ENCODE measurements at places on chromosomes 5 and 9.

- DNase-seq, result no peak
Observed at GRCh38 chr5:171628633-171628974, 157.0 kb upstream of the SMIM23 start.

GRCh38 chr5:147740864-147741263 lies 41.7 kb downstream of the JAKMIP2 start:
- DNase-seq, result no peak

GRCh38 chr9:5468850-5469249 lies 18.5 kb downstream of the CD274 start:
- no peak for DNase-seq

- peak; percentile 63 for DNase-seq
Observed at GRCh38 chr9:76687861-76688391, 76.3 kb upstream of the PCA3 start.

GRCh38 chr5:76720988-76721569 lies 5.2 kb downstream of the F2R start:
- peak; percentile 85 for DNase-seq

- no peak for DNase-seq
Observed at GRCh38 chr9:105233873-105234272, 10.6 kb upstream of the SLC44A1 start.

DNA sequence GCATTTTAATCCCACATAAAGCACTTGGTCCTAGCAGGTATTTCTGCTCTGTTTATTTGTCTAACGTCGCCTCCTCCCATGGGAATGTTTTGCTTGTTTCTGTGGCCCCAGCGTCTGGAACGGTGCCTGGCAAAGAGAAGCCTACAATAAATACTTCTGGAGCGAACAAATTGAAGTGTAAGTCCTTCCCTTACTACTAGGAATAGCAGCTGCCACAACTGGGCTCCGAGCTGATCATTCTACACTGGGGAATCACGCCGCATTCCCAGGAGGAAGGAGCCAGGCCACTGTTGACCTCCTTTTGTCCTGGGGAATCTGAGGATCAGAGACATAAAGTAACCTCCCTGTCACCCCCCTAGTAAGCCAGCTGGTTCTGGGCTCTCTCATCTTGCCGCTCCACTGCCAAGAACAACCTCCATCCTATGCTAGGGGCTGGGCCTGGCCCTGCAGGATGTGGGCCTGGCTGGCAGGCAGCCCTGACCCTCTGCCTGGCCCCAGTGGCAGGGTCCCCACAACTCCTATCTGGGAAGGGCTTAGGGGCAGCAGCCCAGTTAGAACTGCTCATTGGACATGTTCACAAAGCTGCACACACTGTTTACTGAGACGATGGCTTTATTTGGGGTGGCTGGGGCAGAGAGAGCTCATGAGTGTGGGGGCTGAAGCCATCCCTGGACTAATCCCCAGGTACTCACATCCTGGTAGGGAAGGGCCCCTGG lies 82.8 kb downstream of the GTF3C4 start:
- no peak for DNase-seq

DNA sequence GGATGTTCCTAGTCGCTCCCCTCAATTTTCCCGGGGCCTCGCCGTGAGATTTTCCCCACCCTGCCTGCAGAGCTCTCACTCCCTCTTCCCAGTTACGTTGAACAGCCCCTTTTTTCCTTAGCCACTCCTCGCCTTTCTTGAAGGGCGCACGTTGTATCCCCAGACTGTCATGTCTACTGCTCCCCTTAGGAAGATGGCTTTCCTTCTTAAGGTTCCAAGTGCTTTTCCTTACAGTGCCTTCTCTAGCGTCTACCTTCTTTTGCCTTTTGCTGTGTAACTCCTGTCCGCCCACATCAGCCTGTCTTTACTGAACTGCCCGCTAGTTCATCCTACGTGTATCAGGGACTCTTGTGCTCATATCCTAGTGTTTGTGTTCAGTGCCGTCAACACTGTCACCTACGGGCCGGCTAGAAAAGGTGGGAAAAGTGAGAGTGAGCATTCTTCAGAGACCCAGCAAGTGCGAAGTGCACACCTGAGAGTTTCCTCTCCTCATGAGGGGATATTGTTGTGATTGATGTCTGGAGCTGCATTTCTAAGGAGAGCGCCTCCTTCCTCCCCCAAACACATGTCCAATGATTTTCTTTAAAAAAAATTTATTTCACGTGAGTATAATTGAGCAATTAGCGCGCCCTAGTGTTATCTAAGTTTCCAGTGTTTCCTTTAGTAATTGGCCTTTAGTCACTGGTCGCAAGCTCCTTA lies 764 bp downstream of the CAMLG start:
- DNase-seq, result peak; percentile 26

- DNase-seq, result no peak
Observed at GRCh38 chr9:17328331-17328730, 193.5 kb downstream of the CNTLN start.

DNA sequence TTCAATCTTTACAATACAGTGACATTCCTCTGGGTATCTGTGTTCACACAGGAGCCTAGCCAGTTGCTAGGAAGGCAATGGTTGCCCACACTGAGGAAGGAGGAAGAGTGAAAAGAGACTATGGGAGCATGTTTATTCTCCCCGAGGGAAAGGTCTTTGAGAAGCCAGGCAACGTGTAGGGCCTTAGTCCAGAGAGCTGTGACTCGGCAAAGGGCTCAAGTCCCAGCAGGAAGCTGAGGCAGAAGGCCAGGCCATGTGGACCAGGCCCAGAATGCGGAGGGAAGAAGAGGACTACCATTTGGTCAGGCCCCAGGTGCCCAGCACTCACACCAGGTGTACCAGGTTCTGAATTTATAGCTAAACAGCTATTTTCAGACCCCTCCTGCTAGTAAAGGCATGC lies 136.6 kb upstream of the DMAC1 start:
- peak; percentile 9 for DNase-seq

DNA sequence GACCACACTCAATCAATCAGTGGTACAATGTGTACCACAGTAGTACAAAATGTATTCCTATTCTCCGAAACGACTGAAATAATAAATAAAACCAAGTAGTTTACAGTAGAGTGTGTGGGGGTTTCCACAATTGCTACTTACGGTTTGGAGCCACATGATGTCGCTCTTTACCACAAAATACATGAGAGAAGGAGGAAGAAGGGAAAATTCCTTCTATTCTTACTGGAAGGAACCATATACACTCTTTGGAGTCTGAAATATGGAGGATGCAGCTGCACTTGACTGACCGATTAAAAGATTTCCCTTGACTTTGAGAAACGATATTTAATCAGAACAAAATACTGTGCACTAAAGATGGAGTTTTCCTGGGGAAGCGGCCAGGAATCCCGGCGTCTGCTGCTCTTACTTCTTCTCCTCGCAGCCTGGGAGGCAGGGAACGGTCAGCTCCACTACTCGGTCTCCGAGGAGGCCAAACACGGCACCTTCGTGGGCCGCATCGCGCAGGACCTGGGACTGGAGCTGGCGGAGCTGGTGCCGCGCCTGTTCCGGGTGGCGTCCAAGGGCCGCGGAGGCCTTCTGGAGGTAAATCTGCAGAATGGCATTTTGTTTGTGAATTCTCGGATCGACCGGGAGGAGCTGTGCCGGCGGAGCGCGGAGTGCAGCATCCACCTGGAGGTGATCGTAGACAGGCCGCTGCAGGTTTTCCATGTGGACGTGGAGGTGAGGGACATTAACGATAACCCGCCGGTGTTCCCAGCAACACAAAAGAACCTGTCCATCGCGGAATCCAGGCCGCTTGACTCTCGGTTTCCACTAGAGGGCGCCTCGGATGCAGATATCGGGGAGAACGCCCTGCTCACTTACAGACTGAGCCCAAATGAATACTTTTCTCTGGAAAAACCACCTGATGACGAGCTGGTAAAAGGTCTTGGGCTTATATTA lies at the start of gene PCDHA4:
TSS of gene PCDHA4 (plus strand) at position 235 of the 942 bp plus-strand sequence.
- DNase-seq, result peak; percentile 17

- DNase-seq, result no peak
Observed at GRCh38 chr5:110809006-110809405, 70.2 kb downstream of the SLC25A46 start.

DNA sequence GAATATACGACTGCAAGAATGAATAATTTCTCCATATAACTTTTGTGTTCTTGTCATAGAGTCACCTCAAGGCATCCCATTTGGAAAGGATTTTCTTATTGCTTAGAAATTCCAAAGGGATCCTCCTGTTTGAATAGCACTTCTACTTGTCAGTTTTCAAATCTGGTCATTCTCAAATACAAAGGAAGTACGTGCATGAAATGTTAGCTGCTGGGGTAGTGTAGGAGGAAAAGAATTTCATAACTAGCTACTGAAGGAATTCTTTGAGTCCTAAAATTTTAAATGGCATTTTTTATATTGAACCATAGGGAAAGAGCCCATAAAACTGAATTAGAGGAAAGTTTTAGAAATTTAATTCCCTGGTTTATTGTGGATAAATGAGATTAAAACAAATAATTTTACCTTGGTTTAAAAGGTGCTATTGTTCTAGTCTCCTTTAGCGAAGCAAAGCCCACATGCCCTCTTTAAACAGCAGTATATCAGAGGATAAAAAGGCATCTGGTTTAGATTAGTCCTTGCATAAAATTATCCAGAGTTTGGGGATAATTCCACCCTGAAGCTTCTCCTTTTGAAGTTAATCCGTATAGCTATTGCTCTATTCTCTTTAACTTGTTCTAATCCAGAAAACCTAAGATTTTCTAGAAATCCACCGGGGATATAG lies 2.0 kb upstream of the MPDZ start:
- no peak for DNase-seq

- DNase-seq, result no peak
Observed at GRCh38 chr9:136264441-136265405, 19.1 kb upstream of the QSOX2 start.

GRCh38 chr5:130400091-130400490 lies 495.8 kb downstream of the CHSY3 start:
- no peak for DNase-seq

DNA sequence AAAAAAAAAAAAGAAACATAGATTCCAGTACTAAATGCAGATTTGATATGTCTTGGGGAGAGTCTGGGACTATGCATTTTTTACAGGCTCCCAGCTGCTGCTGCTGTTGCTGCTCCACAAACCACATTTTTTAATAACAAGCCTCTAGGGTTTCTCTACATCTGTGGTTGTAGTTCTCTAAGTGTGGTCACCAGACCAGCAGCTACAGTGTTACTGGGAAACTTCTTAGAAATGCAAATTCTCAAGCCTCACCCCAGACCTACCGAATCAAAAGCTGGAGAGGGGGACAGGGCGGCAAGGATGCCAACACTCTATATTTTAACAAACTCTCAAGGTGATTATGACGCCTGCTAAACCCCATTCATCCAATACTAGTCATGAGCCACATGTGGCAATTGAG lies 293.4 kb upstream of the PTGER4 start:
- peak; percentile 45 for DNase-seq

GRCh38 chr5:80150731-80151130 lies 105.1 kb downstream of the SERINC5 start:
- DNase-seq, result no peak

DNA sequence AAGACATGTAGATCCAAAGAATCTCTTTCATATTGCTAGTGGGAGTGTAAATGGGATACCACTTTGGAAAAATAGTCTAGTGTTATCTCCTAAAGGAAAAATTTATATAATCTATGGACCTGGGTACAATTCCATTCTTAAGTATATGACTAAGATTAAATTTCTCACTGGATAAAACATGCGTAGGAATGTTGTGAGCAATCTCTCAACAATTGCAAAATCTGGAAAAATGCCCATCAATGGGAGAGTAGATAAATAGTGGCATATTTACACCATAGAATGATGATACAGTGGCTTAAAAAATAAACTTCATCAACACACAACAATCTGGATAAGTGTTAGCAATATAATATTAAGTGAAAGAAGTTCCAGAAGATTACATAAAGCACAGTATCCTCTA lies 469.5 kb downstream of the MAN2A1 start:
- no peak for DNase-seq

DNA sequence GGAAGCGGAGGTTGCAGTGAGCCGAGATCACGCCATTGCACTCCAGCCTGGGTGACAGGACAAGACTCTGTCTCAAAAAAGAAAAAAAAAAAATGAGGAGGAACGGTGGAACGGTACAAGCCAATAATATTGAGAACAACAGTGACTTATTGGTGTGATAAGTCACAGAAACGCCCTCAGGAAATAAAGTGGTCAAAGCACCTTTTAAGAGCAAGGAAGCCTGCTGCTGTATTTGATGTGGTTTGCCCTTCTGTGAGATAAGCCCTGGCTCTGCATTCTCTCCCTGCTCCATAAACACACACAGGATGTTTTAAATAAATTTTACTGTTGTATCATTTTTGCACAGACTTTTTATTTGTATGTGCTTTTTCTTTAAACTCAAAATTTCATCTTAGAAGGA lies 269.9 kb upstream of the MSX2 start:
- DNase-seq, result no peak

DNA sequence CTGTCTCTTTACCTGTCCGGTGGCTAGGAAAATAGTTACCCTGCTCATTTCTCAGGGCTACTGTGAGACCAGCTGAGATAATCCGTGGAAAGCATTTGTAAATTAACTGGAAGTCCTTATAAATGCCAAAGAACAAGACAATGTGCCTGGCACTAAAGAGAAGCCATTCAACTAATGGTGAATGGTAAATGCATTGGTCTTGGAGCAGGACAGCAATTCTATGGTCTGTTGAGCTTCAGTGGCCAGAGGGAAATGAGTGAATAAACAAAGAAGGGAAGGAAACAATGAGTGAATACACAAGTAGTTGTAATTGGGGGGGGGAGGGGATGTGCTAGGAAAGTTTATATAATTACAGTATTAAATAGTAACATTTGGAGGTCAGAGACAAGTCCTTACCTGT lies 353.6 kb downstream of the SEMA5A start:
- no peak for DNase-seq

DNA sequence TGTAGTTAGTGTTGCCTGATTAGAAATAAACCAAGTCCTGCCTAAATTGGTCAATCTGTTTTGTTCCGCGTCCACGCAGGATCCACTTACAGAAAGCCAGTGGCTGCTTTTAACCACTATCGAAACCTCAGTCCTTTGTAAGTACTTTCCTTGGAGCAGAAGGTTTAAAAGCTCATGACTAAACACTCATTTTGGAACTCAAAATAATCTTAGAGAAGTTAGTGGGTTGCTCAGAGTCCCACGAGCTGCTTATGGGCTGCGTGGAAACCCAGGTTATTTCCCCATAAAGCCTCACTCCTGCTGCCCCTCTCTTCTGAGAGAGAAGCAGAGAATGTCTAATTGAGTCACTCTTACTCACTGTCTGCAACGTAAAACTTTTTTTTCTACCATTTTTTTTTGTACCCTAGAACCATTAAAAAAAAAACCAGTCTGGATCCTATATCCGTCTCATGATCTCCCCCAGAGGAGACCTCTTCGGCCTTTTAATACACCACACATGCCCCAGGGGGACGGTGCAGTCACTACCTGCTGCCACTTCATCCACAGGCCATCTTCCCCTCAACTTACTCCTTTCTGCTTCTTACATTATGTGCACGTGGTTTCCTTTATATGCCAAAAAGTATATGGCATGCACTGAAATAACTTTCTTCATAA lies 7.6 kb downstream of the BASP1 start:
- DNase-seq, result peak; percentile 72

DNA sequence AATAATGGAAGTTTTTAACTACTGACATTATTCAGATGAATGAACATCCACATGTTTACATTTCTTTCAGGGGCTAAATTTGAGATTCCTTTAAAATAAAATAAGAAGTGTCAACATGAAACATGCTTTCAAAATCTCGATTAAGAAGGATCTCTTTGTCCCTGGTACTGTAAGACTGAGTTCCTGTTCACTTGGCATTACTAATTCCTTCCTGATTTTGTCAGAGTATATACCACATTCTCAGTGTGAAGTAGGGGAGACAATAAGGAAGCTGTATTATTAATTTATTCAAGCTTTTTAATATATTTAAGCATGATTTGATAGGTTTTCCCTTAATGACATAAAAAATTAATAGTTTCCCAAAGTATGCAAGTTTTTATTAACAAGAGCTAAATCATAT lies 81.5 kb upstream of the GRHPR start:
- peak; percentile 61 for DNase-seq

- DNase-seq, result no peak
Observed at GRCh38 chr9:129023036-129023907, 4.9 kb downstream of the SH3GLB2 start.

All from suppressor macrophage (primary cell).